Activated CD4-positive, alpha-beta T cell treated with anti-CD3 and anti-CD28 coated beads, Interleukin-2, amount 10 ng/mL, durations not matched to agents 24 days and 14 days (primary cell): ENCODE measurements at places on chromosomes 2 and 18. TPM values are rescaled to one million over a fixed set of nuclear protein-coding genes. Genes with fewer than 3 reads are reported as not detected.

The SPHKAP gene
- not detected in 2 replicates for total RNA-seq

The SPC25 gene
- 22.5 and 22.8 TPM in 2 replicates for total RNA-seq

The TCF23 gene
- total RNA-seq, result not detected in 2 replicates

The MOB4 gene
- 19.2 and 22.6 TPM in 2 replicates for total RNA-seq

The B3GNT7 gene
- total RNA-seq, result not detected in 2 replicates

The IL36A gene
- total RNA-seq, result 0.23 TPM in 1 of 2 replicates, not detected in the other

The UGT1A7 gene
- not detected in 2 replicates for total RNA-seq
